ENCODE measurements at places on chromosomes 1 and 21.

- DNase-seq = no peak
Measured at GRCh38 chr21:44516342-44516741, 23.7 kb downstream of the KRTAP10-1 start.

- DNase-seq = no peak
Measured at GRCh38 chr1:189821833-189822232, 655.8 kb downstream of the BRINP3 start.

GRCh38 chr1:15008783-15009729 is 144.5 kb upstream of the TMEM51 start:
- DNase-seq = no peak

- no peak for DNase-seq
Measured at GRCh38 chr1:6035719-6036118, 10.0 kb upstream of the KCNAB2 start.

- DNase-seq = no peak
Measured at GRCh38 chr1:18989896-18990295, 33.4 kb upstream of the IFFO2 start.

DNA sequence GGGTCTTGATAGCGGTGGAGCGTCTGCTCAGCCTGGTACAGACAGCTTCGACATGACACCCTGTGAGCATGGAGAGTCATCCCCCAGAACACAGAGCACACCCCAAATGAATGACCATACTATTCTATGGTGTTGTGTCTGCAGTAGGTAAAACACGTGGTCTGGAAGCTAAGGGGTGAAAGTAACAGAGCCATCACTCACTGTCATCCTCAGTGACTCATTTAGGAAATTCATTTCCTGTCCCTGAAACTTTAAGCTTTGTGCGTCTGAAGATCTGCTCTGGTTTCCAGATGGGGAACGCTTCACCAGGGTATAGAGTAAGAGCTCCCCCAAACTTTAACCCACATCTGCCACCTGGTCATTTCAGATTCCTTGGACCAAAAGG is 94.8 kb upstream of the DISP3 start:
- DNase-seq = no peak

- peak; percentile 35 for DNase-seq
Measured at GRCh38 chr1:47507881-47508701, 70.2 kb downstream of the FOXD2 start.

- DNase-seq = no peak
Measured at GRCh38 chr1:235513495-235514366, 9.5 kb upstream of the B3GALNT2 start.

DNA sequence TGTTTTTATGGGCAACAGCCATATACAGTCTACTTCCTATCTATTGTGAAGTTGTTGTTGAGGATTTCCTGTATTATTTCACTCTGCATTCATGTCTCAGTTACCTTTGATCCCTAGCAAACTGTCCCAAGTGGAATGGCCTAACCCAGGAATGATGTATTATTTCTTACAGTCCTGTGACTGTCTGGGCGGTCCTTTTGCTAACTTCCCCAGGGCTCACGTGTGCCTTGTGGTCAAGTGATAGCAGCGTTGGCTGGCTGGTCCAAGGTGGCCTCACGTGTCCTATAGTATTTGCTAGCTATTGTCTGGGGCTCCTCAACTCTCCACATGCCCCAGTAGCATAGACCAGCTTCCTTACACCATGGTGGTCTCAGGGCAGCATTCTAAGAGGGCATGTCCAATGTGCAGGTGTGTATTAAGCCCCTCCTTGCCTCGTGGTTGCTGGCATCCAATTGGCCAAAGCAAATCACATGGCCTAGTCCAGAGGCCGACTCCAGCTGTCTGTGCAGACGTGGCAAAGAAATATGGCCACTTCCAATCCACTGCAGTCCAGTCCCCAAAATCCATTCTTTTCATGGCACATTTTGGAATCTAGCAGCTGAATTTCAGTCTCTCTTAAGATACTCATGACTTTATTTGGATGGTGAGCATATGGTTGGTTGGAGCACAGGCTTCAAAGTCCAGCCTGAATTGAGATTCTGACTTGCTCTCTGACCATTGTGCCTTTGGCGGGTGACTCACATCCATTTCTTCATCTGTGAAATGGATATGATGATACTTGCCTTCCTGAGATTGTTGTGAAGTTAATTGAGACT is 94.1 kb downstream of the GALNT2 start:
- no peak for DNase-seq

- no peak for DNase-seq
Measured at GRCh38 chr1:205258719-205259118, 31.0 kb downstream of the TMCC2 start.

DNA sequence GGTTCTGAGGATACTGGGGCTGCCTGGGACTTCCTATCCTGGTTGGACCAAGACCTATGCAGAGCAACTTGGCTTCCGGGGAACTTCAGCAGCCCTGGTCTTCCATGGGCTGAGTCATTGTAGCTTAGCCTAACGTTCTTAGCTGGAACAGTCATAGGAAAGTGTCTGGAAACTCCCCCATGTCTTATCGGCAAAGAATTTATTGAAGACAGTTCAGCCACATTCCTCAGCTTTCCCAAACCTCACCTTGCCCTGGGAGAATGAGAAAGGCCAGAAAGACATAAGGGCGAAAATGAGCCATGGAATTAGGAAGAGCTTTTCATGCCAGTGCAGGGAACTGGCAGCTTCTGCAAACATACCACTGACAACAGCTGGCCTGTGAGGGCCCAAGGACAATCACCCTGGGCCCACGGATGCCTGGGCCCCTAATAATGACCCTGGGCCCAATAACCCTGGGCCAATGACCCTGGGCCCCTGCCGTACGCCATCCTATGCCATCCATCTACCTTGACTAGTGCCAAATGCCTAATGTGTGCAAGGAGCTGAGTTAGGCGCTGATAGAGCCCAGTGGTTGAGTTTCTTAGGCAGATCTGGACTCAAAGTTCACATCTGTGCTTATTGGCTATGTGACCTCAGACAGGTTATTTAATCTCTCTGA is 114.4 kb upstream of the GADD45A start:
- no peak for DNase-seq

DNA sequence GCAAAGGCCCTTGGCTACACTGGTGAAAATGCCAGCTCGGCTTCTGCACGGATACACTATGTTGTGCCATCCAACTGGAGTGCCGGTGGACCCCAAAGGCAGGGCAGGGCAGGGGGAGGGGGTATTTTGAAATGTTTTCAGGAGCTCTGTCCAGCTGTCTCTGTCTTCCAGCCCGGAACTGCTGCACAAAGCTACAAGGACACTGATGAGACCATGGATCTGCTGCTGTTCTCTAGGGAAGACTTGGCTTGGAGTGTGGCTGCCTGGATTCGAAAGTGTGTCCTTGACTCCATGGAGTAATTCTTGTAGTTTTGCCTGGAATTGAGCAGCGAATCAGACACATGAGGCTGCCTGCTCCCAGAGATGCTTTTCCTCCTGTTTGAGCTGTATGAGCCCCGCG is 42.4 kb downstream of the TTC39A start:
- DNase-seq = no peak

DNA sequence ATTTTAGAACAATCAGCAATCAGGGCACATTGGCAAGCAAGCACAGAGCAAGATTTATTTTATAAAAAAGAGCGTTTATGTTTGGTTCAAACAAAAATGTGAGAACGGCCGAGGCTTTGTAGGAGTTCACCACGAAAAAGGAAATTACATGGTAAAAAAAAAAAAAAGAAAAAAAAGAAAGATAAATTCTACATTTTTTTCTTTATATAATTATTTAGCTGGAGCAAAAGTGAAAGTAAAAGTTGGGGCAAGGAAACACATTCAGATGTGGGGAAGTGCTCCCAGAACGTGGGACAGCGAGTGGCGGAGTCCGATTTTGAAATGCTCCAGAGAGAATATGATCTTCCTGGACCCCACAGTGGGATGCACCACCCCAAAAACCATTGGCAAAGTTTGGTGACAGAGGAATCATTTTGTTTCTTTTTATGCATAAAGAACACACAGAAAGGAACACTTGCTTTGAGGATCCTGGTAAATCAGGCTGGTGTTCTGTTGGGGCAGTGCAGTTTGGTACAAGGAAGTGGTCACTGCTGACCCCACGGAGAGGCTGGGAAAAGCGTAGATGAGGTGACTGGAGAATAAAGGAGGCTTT is 16.3 kb upstream of the ATP5PO start:
- no peak for DNase-seq

DNA sequence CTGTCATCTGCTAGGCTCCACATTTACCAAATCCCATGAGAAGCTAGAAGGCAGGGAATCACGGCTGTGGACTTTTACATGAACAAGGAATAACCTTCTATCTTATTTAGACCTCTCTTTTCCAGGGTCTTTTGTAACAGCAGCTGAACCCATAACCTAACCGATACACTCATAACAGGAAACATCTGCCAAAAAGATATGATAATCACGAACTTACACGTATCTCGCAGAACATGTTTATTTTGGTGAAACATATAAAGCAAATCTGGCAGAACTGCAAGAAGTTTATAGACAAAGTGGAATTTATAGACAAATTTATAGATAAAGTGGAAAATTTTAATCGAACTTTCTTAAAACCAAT is 20.4 kb downstream of the TINAGL1 start:
- DNase-seq = no peak

- DNase-seq = no peak
Measured at GRCh38 chr1:232186931-232187330, 443.0 kb downstream of the SIPA1L2 start.

- DNase-seq = no peak
Measured at GRCh38 chr1:232973652-232974611, 23.5 kb downstream of the NTPCR start.

DNA sequence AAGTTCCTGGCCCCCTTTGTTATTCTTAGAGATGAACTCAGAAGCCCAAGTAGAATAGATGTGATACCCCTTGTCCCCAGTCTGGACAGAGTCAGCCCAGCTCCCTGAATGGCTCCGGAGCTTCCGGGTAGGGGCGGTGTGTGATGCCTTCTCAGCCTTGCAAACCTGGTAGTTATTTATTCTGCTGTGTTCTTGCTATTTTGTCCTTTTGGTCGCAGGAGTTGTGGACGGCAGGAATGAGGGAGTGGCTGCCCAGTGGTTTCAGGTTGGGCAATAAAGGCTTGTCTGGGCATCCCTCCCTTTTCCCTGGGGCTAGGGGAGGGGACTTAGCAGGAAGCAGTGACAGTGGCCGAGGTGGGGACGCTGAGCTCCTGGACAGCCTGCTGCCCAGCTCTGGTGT is 2.8 kb downstream of the PTPRU start:
- DNase-seq = no peak

- DNase-seq = no peak
Measured at GRCh38 chr1:231603598-231604275, 22.9 kb upstream of the DISC1 start.

GRCh38 chr1:98429965-98430443 is 231.5 kb upstream of the SNX7 start:
- peak; percentile 53 for DNase-seq

- peak; percentile 69 for DNase-seq
Measured at GRCh38 chr1:155051777-155052398, 772 bp downstream of the ADAM15 start.

DNA sequence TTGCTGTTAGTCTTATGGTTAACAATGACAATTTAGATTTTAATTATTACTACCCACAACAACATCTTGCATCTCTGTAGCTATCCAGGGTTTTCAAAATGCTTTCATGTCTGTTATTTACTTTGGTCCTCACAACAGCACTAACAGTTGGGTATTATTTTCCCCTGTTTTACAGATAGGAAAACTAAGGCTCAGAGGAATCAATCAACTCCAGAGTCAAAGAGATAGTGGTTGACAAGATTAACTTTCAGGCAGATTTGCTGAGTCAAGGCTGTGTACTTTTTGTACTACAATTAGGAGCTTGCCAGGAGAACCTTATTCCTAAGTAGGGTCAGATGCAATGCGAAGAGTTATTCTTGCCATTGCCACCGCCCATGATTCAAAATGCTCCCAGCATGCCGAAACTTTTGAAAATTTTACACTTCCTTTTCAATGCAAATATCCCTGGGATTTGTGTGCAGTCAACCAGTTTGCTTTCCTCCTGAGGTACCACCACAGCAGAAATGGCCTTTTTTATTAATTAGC is 49.4 kb upstream of the ROR1 start:
- DNase-seq = no peak

- no peak for DNase-seq
Measured at GRCh38 chr1:70979313-70979712, 68.3 kb downstream of the PTGER3 start.

DNA sequence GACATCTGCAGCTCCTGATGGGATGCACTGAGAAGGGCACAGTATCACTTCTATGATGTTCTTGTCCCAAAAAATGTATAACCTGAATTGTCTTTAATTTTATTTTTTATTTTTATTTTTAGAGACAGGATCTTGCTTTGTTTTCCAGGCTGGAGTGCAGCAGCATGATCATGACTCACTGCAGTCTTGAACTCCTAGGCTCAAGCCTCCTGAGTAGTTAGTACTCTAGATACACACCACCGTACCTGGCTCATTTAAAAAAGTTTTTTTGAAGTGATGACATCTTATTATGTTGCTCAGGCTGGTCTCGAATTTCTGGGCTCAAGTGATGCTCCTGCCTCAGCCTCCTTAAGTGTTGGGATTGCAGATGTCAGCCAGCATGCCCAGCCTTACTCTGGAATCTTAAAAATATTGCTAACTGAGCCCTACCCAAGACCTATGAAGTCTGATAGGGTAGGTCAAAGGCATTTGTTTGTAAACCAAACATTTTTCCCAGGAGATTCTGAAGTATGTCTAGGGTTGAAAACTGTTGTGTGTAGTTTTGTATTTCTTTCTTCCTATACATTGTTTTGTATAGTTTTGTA is 68.9 kb downstream of the ATF6 start:
- no peak for DNase-seq

- no peak for DNase-seq
Measured at GRCh38 chr21:27764056-27764455, 797.2 kb upstream of the ADAMTS5 start.

DNA sequence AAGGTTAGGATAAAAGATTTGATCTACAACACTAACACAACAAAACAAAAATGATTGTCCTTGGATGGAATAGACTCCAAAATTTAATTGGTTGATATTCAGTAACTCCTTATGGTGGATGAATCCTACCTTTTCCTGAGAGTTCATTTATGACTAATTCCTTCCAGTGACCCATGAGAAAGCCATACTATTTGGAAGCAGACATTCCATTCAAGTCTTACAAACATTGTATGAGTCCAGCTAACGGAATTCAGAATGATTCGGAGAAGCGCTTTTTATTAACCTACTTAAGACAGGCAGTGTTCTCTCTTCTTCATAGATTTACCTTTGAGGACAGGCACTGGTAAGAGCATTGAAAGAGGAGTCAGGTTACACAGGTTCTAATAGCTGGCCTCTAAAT is 155.6 kb upstream of the ZNF648 start:
- no peak for DNase-seq

DNA sequence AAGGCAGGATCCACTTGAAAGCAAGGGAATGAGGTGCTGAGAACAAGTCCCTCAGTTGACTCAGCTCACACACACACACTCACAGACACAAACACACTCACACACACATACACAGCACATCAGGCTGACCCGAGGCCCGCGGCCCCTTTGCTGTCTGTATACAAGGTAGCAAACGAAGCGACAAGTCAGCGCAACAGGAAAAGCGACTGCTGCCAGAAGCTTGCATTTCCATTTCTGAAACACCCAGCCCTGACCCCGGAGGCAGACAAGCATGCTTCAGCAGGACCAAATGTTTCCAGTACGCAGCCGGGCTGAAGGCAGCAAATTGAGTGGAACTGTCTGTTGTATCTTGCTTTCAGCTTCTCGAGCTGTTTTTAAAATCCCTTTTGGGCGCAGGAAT is 501.6 kb downstream of the NPHP4 start:
- DNase-seq = no peak

- DNase-seq = peak; percentile 53
Measured at GRCh38 chr1:41917835-41918449, 780 bp downstream of the HIVEP3 start.

- DNase-seq = no peak
Measured at GRCh38 chr1:159940006-159940620, 5.3 kb downstream of the IGSF9 start.

All from left colon (tissue), 2 donors.